Activated CD8-positive, alpha-beta T cell treated with anti-CD3 and anti-CD28 coated beads, Interleukin-2, amount 10 ng/mL, durations not matched to agents 7 days and 5 days (primary cell): ENCODE measurements at places on chromosomes 2 and 18. TPM values are rescaled to one million over a fixed set of nuclear protein-coding genes. Genes with fewer than 3 reads are reported as not detected.

The HMSD gene
- total RNA-seq = 0.26 TPM

The HOXD13 gene
- total RNA-seq = not detected

The SERPINB4 gene
- not detected for total RNA-seq

The ALPP gene
- not detected for total RNA-seq

The TNFAIP6 gene
- not detected for total RNA-seq

The DUSP2 gene
- total RNA-seq = 20.3 TPM

The CIB4 gene
- not detected for total RNA-seq

The LHCGR gene
- not detected for total RNA-seq

The IL1R2 gene
- total RNA-seq = not detected

The NOSTRIN gene
- total RNA-seq = not detected

The C1GALT1C1L gene
- total RNA-seq = not detected

The SCYGR4 gene
- total RNA-seq = not detected

The GBX2 gene
- not detected for total RNA-seq

The TCF7L1 gene
- not detected for total RNA-seq

The CD8A gene
- 675 TPM for total RNA-seq

The HAT1 gene
- 77.3 TPM for total RNA-seq

The CYP1B1 gene
- total RNA-seq = 2.3 TPM

The RNPEPL1 gene
- 113 TPM for total RNA-seq

The FOXI3 gene
- total RNA-seq = not detected

The ITPRIPL1 gene
- total RNA-seq = 43.5 TPM

The KANSL1L gene
- total RNA-seq = 4.8 TPM

The CHRNA1 gene
- not detected for total RNA-seq

The POTEI gene
- total RNA-seq = not detected

The FBLN7 gene
- total RNA-seq = 0.58 TPM

The REG1B gene
- not detected for total RNA-seq

The GPR55 gene
- 12.3 TPM for total RNA-seq

The CAPN14 gene
- total RNA-seq = not detected

The RANBP2 gene
- 42.4 TPM for total RNA-seq

The GALR1 gene
- not detected for total RNA-seq
